ENCODE measurements at places on chromosomes 5 and 9.

DNA sequence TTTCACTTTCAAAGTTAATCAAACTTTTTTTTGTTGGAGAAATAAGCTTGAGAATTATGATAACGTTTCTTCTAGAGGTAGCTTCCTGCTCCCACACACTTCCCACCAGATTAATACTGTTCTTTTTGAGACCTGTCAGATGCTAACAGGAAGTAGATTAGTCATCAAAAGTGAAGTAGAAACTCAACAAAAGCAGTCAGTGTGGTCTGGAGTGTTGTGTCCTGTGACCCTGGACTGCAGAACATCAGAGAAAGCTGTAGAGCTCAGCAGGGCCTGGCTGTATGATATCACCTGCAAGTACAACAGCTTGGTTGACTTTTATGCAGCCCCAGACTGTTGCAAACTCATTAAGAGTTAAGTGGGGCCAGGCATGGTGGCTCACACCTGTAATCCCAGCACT, 495.7 kb upstream of the CYLC2 start:
- no peak for DNase-seq

DNA sequence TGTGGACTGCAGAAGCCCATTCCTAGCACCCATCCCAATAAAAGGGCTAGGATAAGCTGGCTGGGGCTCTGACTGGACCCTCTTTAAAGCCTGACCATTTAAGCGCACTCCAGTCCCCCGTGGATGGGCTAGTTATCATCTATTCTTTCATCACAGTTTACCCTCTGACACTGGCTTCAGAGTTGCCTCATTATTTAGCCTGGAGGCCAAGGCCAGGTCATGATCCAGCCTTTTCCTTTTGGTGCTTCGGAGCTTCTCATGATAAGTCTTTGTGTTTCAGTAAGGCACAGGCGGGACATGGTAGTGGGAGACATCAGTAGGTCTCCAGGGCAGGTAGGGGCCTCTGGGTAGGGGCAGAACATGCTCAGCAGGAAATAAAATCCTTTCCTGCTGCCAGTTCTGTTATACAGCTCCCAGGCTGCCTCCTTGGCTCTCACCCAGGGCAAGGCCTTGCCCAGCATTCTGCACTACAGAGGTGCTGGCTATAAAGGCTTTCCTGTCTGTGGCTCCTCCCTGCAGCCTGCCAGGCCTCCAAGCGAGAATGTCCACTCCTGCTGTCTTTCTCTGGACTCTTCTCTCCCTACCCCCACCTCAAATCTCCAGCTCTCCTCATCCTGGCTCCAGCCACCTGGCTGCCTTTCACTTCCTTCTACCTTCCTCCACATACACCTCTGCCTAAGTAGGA, 128.8 kb downstream of the FSTL4 start:
- DNase-seq, result no peak

GRCh38 chr9:135239100-135239768, 151.8 kb downstream of the OLFM1 start:
- DNase-seq, result no peak

DNA sequence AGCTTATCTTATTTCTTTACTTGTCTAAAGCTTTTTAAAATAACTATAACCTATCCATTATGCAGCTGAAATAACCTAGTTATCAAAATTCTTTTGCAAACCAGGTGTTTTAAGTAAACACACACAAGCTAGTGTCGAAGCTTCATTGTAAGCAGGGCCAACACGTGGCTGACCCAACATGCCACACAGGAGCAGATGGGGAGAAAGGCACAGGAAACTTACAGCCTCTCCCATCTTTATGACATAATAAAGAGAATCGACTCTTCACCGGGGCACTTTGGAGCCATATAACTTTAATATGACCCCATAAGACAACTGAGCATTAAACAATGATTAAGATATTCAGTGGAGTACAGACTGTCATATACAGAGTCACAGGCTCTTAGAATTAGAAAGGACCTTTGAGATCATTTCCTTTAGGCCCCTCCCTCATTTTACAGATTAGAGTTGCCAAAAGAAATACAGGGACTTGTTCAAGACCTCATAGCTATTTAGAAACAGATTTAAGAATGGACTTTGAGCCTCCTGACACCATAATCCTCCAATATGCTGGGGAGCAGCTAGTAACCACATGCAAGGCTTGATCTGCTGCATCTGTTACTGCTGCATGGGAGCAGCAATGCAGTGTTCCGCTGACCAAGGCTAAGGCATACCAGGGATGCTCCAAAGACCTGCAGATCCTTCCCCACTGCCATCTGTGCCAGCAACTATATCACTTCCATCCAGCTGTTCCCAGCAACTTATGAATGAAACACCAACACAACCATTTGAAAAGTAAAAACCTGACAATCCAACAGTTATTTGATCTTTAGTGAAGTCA, 75.4 kb downstream of the RASEF start:
- DNase-seq, result no peak

DNA sequence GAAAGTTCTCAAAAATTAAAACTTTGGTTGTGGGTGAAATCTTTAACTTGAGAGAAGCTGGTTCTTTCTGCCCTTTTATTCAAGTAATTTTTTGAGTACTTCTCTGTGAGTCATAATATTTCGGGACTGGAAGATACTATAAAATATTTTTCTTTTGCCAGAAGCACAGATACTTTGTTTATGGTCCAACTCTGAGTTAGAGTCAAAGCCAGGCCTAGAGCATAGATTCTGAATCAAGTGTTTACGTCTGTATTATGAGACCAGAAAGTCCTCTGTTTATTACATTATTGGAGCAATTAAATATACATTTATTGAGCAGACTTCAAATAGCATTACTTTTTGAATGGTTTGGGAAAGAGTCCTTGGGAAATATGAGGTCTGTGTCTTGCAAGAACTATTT, 187.9 kb downstream of the FER start:
- DNase-seq, result no peak

- DNase-seq, result peak; percentile 58
These were observed 14.8 kb downstream of the AKNA start for GRCh38 chr9:114372921-114373448.

GRCh38 chr5:136236479-136237083, 43.6 kb upstream of the SMIM32 start:
- DNase-seq, result no peak

GRCh38 chr9:128094950-128095544, 27.0 kb downstream of the SLC25A25 start:
- DNase-seq, result no peak

GRCh38 chr9:134011401-134011800, 13.9 kb upstream of the BRD3OS start:
- no peak for DNase-seq

- DNase-seq, result no peak
These were observed 205.3 kb upstream of the WWC1 start for GRCh38 chr5:168086104-168086610.

GRCh38 chr5:18119156-18119785, 485.0 kb downstream of the TAF11L14 start:
- no peak for DNase-seq

GRCh38 chr9:136536721-136537241, 9.1 kb downstream of the NOTCH1 start:
- DNase-seq, result no peak

- DNase-seq, result no peak
These were observed 24.3 kb upstream of the PITX1 start for GRCh38 chr5:135058331-135058732.

DNA sequence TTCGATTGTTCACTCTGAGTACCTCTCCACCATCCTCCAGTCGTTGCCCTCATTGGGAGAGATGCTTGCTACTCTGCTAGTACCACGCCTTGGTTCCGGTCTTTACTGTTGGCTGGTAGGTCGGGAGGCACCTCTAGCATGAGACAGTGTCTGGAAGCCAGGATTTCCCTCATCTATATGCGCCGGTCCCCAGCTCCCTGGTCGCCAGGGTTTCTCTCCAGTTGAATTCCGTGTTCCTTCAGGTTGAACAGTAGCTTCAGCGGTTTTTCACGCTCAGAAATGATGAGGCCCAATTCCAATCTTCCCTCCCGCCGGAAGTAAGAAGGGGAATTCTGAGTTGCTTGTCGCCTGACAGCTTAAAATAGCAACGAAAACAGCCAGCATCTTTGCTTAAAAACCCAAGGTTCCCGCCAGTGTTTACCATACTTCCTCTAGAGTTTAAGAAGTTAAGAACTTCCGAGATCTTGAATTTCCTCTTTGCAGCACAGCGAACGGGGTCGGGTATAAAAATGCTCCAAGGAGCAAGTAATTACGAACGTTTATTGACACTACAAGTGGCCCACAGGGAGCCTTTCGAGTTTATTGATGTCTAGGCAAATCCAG, 1.3 kb upstream of the ST8SIA4 start:
- DNase-seq, result no peak

DNA sequence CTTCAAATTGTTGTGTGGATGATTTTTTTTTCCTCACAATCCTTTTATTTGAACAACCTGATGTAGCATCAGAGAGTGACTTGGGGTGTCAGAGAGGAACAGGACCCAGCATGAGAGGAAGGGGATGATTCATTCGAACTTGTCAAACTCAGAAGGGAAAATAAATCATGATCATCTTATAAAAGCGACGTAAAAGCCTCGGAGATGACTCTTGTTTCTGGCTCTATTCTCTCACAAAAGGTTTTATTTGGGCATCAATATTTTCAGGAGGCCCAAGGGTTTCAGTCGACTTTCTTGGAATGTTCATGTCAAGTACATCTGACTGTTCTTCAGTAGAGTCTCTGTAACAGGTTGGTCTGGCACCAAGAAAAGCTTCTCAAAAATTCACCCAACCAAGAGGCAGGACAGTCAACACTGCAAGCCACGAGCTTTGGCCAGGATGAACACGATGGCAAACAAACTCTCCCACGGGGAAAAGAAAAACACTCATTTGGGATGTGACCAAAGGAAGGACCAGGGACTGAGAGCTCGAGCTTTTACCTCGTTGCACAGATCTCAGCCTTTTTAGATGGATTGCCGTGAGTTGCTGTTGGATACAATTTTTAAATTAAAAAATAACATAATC, 55.1 kb downstream of the ANKH start:
- DNase-seq, result no peak

GRCh38 chr5:111095982-111096381, 3.8 kb downstream of the WDR36 start:
- DNase-seq, result no peak

- no peak for DNase-seq
These were observed 33.2 kb upstream of the DMXL1 start for GRCh38 chr5:119037496-119038215.

GRCh38 chr5:96896276-96896675, 20.0 kb downstream of the ERAP2 start:
- DNase-seq, result no peak

GRCh38 chr5:127203818-127204217, 86.8 kb upstream of the MEGF10 start:
- no peak for DNase-seq

DNA sequence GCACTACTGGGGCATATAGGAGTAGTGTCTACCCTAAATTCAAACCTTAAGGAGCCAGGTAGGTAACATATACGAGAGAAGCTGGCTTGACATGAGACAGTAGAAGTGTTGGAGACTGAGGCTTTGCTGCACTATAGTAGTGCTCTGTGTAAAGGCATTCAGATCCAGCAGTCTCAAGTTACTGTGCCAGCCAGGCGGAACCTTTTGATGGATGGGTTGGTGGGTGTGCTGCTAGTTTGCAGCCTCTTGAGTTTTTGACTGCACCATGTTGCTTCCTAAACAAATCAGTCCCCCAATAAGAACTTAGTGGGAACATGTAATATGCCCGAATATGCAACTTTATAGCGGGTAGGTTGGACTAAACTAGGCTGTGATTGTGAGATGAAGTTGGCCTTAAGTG, 1.5 kb downstream of the CLTA start:
- DNase-seq, result no peak

- no peak for DNase-seq
These were observed 1.4 kb downstream of the LRSAM1 start for GRCh38 chr9:127452691-127453090.

- DNase-seq, result no peak
These were observed 11.3 kb downstream of the C5 start for GRCh38 chr9:121038804-121039203.

GRCh38 chr5:8981016-8981415, 564.9 kb downstream of the SEMA5A start:
- DNase-seq, result no peak

DNA sequence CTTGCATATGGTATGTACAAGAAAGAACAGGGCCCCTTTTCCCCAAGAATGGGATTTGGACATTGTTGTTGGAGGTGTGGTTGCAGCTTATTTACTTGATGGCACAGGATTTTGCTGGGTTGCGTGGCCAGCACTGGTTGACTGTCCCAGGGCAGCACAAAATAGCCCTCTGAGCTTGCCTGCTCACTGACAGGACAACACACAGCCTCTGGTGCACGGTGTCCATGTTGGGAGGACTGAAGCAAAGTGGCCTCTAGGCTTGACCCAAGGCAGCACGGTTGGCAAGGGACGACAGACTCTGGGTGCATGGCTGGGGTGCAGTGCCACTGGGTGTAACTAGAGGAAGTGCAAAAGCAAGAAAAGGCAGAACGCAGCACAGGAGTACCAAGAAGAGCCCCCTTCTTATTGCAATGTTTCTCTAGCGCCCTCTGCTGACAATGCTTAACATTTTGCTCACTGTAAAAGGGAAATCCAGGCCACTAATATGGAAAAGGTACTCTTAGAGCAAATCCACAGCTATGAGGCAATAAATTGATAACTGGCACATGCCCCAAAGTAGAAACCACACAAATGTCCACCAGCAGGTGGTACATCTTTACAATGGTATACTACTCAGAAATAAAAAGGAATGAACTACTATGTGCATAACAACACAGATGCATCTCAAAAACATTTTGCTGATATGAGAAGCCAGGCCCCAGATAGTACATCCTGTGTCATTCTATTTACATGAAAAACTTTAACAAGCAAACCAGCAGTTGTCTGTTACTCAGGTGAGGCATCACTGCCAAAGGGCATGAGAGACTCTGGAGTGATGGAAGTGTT, 47.4 kb upstream of the BARX1 start:
- DNase-seq, result no peak

DNA sequence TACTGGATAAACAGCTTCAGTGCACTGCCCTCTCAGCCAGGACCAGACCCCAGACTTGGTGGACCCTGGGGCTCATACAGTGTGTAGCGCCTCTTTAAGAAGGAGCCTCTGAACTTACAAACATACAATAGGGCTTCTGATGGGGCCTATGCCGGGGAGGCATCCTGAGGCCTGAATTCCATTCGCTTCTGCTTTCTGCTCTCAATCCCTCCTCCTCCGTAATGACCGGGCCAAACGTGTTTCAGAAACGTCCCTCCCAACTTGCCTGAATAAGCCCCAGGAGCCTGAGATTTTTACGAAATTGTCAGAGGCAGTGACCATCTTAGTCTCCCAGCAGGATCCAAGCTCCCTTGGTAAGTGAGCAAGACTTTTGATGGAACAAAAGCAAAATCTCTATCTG, 128.1 kb upstream of the BOD1 start:
- DNase-seq, result no peak

- DNase-seq, result no peak
These were observed 72.6 kb downstream of the SMARCA2 start for GRCh38 chr9:2087500-2088313.

Measured in activated T-helper 9 cell treated with anti-CD3 and anti-CD28 coated beads, Interleukin-2, amount 50 U/mL, for 16 hours (primary cell).